Forelimb muscle (tissue), 1 donor: ENCODE measurements at places on chromosomes 7 and 10.

- no peak for DNase-seq
These were observed 37.1 kb downstream of the GNG11 start for GRCh38 chr7:93958651-93959050.

DNA sequence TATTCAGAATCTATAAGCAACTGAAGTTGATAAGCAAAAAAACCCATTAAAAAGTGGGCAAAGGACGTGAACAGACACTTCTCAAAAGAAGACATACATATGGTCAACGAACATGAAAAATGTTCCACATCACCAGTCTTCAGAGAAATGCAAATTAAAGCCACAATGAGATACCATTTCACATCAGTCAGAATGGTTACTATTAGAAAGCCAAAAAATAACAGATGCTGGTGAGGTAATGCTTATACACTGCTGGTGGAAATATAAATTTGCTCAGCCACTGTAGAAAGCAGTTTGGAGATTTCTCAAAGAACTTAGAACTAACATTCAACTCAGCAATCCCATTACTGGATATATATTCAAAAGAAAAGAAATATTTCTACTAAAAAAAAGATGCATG lies 332.8 kb upstream of the PLXDC2 start:
- DNase-seq = no peak

- DNase-seq = no peak
These were observed 14.1 kb upstream of the DLD start for GRCh38 chr7:107876916-107877315.

DNA sequence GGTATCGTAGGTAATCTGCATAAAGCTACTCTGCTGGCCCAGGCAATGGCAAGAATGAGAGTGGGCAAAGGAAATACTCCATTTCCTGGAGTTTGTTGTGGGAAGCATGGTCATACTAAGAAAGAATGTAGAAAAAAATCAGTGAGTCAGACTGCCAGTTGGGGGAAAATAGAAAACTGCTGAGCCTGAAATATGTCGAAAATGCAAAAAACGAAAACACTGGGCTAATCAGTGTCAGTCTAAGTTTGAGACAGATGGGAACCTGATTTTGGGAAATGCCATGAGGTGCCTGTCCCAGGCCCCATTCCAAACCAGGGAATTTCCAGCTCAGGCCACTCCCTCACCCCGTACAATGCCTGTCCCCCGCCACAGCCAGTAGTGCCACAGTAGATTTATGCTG lies 150.0 kb downstream of the ZNF33B start:
- no peak for DNase-seq

- no peak for DNase-seq
These were observed 85.9 kb downstream of the ARHGAP22 start for GRCh38 chr10:48518986-48519385.

DNA sequence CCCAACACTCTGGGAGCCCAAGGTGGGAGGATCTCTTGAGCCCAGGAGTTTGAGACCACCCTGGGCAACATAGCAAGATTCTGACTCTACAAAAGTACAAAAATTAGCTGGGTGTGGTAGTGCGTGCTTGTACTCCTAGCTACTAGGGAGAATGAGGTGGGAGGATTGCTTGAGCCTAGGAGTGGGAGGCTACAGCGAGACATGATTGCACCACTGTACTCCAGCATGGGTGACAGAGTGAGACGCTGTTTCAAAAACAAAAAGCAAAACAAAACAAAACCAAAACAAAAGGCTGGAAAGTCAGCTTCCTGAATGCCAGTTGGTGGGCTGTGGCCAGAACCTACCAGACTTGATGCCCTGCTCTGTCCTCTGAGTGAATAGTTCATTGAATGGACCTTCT lies 242.8 kb downstream of the PHTF2 start:
- no peak for DNase-seq

GRCh38 chr7:157250605-157251228 lies 86.1 kb upstream of the DNAJB6 start:
- DNase-seq = no peak

DNA sequence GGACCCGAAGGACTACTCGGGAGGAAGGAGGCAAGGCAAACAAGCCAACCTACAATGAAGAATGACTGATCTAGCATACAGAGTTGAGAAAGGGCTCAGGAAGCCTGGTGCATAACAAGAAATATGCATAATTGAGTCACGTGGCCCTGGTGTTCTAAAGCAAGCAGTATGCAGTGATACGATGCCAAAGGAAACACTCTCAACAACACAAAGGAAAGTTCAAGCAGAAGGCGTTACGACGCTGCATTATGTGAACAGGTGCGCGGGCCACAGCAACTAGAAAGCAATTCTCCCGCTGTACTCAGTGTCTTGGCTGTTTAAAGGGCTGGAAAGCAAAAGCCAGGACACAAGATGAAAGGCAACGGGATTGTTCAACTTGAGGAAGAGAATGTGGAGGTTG lies 100.8 kb downstream of the PRTFDC1 start:
- no peak for DNase-seq
